Stimulated activated CD4-positive, alpha-beta T cell treated with anti-CD3 and anti-CD28 coated beads, Interleukin-4, amount 100 ng/mL, for 4 hours (primary cell): ENCODE measurements at places on chromosomes 11 and 22.

GRCh38 chr11:57935402-57936049 lies 88.2 kb upstream of the OR9Q1 start:
- DNase-seq = no peak

DNA sequence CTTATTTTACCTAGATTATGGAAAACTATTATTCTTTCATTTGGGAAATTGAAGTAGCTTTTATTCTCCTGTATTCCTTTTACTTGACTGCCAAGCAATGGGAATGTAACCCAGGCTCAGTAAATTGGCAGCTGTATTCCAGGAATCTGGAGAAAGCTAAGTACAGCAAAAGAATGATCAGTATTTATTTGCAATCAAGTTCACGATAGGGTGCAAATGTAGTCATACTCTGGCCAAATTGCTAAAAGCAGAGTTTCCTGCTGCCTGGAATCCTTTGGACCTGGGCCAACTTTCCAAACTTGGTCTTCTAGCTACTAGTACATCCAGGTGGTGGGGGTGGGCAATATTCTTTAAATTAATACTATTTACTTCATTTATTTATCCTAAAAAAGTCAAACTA lies 286.0 kb upstream of the CTSC start:
- no peak for DNase-seq

DNA sequence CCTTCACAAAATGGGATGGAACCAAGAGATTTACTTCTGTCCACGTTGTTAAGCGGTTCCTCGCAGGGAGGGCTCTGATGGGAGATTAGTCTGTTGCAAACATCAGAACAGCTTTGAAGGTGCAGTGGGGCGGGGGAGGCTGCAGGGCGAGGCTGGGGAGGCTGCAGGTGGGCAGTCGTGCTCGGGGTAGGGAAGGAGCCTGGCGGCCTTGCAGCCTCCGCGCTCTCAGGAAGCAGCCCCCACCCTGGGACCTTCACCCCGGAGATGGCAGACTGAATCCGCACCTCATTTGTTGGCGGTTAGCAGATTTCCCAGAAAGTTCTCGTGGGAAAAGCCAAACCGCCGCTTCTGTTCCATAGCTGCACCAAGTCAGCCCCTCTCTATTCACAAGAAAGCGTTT lies 237.3 kb downstream of the BRD1 start:
- DNase-seq = no peak

GRCh38 chr11:61505640-61506155 lies 2.9 kb upstream of the LRRC10B start:
- DNase-seq = no peak

DNA sequence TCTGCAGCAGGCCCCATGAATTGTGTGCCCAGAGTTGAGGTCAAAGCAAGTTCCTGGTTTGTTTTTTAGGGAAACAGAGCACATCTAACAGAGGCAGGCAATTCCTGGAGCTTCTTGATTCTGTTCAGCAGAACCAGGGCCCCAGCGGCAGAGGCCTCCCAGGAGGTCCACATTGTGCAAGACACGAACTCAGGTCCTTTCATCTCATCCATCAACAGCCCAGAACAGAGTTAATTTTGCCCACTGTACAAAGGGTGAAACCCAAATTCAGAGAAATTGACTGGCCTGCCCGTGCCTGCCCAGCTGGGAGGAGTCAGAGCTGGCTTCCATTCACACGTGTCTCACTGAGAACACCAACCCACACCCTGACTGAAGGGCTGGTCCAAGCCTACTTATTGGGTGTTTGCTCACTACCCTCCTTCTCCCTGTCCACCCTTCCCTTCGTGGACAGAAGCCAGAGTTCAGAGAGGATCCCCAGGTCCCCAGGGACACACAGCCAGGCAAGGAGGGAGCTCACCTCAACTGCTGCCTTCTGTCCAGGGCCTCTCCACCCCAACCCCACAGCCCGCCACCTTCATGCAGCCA lies 607.1 kb downstream of the TBC1D22A start:
- DNase-seq = no peak

DNA sequence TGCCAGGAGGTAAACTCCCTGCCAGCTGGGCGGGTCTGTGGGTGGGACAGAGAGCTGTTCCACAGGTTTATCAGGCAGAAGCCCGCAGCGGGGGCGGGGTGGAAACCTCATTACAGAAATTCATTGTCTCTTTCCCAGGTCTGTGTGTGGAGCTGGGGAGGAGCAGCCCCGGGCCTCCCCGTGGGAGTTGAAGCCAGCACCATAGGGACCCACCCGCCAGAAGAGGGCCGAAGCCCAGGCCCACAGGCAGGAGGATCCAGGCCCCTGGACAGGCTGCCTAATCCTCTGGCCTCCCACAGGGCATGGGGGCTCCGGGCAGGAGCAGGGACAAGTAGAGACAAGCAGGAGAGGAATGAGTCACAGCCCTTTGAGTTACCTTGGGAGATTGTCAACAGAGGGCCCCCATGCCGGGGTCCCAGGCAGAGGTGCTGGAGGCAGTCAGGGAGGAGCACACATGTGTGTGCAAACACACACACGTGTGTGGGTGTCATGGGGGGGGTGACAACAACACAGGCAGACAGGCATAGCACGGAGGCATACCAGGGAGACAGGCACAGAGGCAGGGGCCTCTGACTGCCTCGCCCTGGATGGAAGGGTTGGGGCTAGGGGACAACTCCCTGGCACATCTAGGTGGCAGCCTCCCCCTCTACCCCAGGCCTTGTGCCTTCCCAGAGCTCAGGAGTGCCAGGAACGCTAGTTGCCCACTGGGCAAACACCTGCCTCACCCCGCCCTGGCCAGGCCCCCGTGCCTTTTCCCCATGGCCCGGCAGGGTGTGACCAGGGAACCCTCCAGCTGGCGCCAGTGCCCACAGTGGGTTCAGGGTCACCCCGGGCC lies 1.4 kb downstream of the CDC42BPG start:
- DNase-seq = no peak

DNA sequence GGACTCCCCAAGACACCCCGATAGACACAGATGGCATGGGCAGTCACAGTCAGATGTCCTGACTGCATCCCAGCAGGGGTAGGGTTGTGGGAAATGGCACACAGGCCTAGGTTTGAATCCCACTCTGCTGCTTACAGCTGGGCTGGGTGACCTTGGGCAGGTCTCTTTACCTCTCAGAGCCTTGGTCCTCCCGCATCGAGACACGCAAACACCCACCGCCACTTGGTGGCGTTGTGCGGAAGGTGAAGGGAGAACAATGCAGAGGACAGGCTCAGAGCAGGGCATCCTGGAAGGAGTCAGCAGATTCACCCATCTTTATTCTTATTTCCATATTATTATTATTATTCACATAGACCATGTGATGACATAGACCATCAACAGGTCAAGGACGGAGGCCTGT lies 140.5 kb downstream of the MIAT start:
- DNase-seq = no peak

DNA sequence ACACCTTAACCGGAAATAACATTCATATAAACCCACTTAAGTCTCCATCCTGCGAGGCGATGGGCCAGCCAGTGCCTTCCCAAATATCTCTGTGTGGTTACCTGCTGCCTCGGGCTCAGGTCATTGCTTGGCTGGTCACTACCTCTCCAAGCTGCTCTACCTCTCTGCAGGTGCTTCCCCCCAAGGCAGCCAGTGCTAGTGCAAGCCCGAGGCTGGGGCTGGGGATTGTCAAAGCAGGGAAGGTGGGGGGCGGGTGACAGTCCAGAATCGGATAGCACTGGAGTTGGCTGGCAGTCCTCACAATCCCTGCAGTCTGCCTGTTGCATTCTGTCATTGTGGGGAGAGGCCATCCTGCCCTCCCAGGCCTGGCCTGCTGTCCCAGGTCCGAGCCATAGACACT lies 11.1 kb downstream of the MCHR1 start:
- no peak for DNase-seq

DNA sequence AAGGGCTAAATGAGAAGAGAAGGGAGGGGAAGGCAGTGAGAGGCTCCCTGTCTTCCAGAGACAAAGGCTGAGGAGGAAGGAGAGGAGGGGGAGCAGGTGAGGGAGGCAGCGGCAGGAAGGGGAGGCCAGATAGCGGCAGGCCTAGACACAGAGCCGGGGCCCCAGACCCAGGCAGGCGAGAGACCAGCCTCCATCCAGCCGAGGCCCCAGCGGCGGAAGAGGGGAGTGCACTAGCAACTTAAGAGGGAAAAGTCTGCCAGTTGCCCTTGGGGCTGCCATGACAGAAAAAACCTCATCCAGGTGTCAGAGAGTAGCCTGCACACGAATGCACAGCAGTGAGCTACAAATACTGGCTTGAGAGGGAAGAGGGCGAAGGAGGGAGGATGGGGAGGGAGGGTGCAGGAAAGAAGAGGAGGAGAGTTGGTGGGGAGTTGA lies 46.7 kb downstream of the IGLL1 start:
- peak; percentile 38 for DNase-seq

DNA sequence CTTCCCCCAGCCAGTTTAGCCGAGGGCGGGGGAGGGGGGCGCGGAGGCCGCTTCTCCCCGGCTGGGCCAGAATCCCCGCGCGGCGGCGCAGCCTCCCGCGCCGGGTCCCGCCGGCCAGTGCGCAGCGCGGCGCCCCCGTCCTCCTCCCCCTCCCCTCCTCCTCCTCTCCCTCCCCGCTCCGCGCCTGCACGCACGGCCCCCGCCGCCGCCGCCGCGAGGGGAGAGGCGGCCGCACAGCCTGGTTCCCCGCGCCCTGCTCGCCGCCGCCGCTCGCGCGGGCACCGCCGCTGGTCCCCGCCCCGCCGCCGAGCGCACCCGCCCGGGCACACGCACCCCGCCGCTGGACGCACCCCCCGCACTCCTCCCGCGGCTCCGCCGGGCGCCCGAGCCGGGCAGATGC lies at the start of gene FLRT1:
TSS of gene FLRT1 (plus strand) at position 356 of the 400 bp plus-strand sequence. CDS start 80,337 bp downstream, outside the sequence.
- DNase-seq = no peak
